ENCODE measurements at places on chromosomes 7 and 10. TPM values are rescaled to one million over a fixed set of nuclear protein-coding genes. Genes with fewer than 3 reads are reported as not detected.

Gene INMT
- 0.84 TPM for total RNA-seq

DNA sequence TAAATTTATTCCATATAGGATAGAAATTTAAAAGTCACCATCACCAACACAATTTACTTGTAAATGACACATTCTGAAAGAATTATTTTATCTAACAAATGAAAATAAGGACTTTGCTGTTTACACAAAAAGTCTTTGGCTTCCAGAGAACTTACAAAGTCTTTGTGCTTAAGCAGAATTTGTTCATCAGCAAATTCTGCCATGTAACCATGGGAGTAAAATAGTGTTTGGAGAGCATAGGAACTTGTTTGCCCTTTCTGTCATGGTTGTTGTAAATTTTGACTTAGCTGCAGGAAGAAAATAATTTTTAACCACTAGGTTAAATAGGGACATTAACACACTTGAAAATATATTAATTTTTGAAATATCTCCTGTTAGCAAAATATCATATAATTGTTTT lies 15.2 kb downstream of the FGL2 start:
- H3K4me3 ChIP-seq = no peak overlapping the region
- no peak for DNase-seq
- no peaks in the 10 kb centered on the region for H3K4me1 ChIP-seq

GRCh38 chr10:26711324-26711723 lies 13.8 kb downstream of the PDSS1 start:
- no peak overlapping the region for H3K4me3 ChIP-seq
- no peak for DNase-seq
- no peaks in the 10 kb centered on the region for H3K27me3 ChIP-seq
- no peak overlapping the region for H3K27ac ChIP-seq
- H3K36me3 ChIP-seq = peaks cover 30% of the 10 kb centered on the region
- no peaks in the 10 kb centered on the region for H3K4me1 ChIP-seq

Gene PAPOLB
- total RNA-seq = 0.11 TPM

DNA sequence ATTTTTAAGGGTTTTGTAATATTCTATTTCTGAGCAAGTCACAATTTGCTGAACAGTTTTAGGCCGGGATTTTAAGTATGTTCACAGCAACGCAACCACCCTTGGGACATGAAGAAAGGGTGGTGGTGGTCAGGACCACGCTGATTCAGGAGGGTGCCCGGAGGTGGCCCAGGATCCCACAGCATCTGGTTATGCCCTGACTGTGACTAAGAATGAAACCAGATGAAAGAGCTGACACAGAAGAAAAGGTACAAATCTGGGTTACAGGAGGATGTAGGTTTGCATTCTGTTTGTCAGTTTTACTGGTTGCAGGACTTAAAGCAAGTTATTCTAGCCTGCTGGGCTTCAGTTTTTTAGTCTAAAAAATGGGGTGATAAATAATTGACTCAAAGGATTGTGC lies 279.7 kb downstream of the CCSER2 start:
- peaks cover 12% of the 10 kb centered on the region for H3K27me3 ChIP-seq
- no peak for DNase-seq
- H3K4me3 ChIP-seq = no peak overlapping the region
- peaks cover 4% of the 10 kb centered on the region for H3K4me1 ChIP-seq
- H3K27ac ChIP-seq = no peak overlapping the region

- DNase-seq = no peak
- H3K36me3 ChIP-seq = no peaks in the 10 kb centered on the region
- H3K4me1 ChIP-seq = no peaks in the 10 kb centered on the region
- H3K27me3 ChIP-seq = no peaks in the 10 kb centered on the region
- no peak overlapping the region for H3K27ac ChIP-seq
- no peak overlapping the region for H3K4me3 ChIP-seq
Observed at GRCh38 chr7:66336760-66337159, 131.6 kb downstream of the TPST1 start.

- peaks cover 3% of the 10 kb centered on the region for H3K4me1 ChIP-seq
- H3K27ac ChIP-seq = no peak overlapping the region
- H3K27me3 ChIP-seq = no peaks in the 10 kb centered on the region
- no peak overlapping the region for H3K4me3 ChIP-seq
- no peaks in the 10 kb centered on the region for H3K36me3 ChIP-seq
Observed at GRCh38 chr7:14385074-14385473, 395.6 kb upstream of the ETV1 start.

- DNase-seq = no peak
- no peaks in the 10 kb centered on the region for H3K36me3 ChIP-seq
- no peak overlapping the region for H3K4me3 ChIP-seq
- H3K27ac ChIP-seq = no peak overlapping the region
Observed at GRCh38 chr10:128365156-128365725, 239.0 kb upstream of the MKI67 start.

Gene EBLN1
- total RNA-seq = not detected

Gene PALD1
- 31.8 TPM for total RNA-seq

DNA sequence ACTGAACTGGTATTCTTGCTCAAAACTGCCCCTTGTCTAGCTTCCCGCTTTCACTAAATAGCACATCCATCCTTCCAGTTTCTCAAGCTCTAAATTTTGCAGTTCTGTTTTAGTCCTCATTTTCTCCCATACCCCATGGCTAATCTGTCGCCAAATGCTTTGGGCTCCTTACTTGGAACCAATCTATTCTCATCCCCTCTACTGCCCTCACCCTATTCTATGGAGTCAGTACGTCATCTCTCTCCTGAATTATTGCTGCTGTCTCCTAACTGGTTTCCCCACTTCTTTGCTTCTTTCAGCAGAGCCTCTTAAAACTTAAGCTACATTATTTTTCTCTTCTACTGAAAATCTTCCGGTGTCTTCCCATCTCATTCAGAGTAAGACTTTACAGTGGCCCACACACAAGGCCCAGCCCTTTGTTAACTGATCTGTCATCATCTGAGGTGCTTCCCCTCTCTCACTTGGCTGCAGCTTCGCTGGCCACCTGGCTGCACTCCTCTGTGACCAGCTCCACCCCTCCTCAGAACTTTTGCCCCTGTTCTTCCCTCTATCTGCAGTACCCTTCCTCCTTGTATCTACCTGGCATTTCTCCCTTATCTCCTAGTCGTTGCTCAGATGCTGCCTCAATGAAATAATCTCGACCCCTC lies 9.9 kb downstream of the STARD3NL start:
- no peak for DNase-seq
- no peak overlapping the region for H3K27ac ChIP-seq
- H3K27me3 ChIP-seq = no peaks in the 10 kb centered on the region
- peaks cover 5% of the 10 kb centered on the region for H3K4me1 ChIP-seq
- no peaks in the 10 kb centered on the region for H3K36me3 ChIP-seq

DNA sequence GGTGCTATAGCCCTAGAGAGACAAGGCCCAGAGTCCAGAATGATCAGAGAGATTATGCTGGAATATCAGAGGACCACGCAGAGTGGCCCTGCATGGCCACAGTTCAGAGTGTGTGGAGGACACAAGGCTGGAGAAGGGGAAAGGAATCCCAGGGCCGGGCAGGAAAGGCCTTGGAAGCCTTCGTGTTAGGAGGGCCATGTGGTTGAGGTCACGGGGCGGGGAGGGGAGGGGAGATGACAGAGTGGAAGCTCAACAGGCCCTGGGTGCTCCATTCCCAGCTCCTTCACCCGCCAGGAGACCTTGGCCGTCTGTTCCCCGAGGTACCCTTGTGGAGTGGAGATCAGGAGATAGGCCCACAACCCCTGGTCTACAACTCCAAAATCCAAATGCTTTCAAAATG lies 13.2 kb upstream of the EN2 start:
- H3K4me1 ChIP-seq = peaks cover 7% of the 10 kb centered on the region
- no peaks in the 10 kb centered on the region for H3K36me3 ChIP-seq
- H3K4me3 ChIP-seq = no peak overlapping the region
